ENCODE measurements at places on chromosomes 7 and 10.

DNA sequence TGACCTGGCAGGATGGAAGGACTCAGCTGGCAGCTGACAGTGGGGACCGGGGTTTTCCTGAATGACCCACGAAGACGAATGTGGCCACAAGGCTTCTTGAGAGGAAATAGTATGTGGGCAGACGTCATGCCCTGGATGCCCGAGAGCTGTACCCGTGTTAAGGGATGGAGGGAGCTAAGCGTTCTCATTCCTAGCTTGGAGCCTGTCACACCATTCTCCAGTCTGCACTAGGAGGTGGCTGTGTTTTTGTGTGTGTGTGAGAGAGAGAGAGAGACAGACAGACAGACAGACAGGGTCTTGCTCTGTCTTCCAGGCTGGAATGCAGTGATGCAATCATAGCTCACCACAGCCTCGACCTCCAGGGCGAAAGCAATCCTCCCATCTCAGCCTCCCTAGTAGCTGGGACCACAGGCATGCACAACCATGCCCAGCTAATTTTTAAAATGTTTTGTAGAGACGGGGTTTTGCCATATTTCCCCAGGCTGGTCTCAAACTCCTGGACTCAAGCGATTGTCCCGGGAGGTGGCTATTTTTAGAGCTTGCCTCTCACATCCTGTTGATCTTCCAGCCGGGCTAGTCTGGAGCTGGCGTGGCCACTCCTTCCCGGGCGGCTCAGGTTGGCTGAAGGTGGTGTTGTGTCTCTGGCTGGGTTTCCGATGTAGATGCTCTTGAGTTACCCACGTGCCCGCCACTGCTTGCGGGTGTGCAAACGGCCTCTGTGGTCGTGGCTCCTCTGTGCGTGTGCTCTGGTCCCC is 2.1 kb downstream of the AMZ1 start:
- DNase-seq = no peak

- no peak for DNase-seq
Observed at GRCh38 chr7:68133045-68133444, 1136.4 kb downstream of the TYW1 start.

GRCh38 chr10:92153-92552 is 43.1 kb upstream of the TUBB8 start:
- DNase-seq = no peak

- DNase-seq = no peak
Observed at GRCh38 chr7:139734395-139734794, 43.4 kb downstream of the HIPK2 start.

DNA sequence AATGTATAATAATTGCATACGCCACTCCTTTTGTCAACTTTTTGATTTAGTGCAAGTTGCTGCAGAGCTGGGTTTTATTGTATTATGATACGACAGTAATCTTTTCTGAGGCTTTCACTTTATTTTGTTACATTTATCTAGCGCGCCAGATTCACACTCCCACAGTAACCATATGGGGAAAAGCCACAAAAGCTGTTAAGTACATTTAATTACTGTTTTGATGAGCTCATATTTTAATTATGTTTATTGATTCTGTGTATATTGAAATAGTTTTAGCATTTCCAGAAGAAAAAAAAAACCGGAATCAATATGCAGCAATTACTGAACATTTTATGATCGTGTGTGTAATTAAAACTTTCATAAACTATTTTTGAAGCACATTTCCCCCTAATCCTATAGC is 118.5 kb downstream of the RAB11FIP2 start:
- DNase-seq = no peak

- DNase-seq = no peak
Observed at GRCh38 chr10:131934769-131935168, 34.0 kb downstream of the PPP2R2D start.

DNA sequence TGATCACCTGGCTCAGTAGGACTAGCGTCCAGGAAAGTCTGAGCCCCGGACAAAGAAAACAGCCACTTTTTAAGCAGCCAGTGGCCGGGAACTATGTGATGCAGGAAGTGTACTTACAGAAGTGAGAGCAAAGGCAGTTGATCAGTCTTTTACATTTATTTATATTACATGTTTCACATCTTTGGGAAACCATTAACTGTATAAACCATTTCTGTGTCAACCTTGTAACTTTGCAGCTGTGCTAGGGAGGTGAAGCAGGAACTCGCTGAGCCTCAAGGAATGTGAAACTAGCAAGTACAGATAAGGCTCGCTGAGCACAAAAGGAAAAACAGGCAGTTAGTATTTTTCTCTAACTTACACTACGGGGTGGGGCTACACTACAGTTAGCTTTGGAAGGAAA is 39.9 kb upstream of the HECW1 start:
- no peak for DNase-seq

GRCh38 chr10:33780961-33781360 is 446.5 kb upstream of the NRP1 start:
- no peak for DNase-seq

GRCh38 chr7:30813466-30813865 is 42.2 kb downstream of the MINDY4 start:
- DNase-seq = no peak

DNA sequence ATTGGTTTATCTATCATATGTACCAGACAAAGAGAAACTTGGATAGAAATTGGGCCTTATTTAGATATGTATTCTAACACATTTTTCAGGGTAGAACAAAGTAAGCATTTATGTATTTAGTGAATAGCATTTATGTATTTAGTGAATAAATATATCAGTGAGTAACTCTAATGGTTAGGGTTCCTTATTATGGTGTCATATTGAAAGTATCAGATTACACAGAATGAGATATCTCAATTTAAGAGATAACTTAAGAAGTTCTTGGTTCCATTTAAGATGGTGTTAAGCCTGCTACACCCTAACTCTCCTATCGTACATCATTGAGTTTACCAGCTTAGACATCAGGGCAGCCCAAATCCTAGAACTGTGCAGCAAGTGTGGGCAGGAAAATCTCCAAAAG is 35.9 kb upstream of the DMTF1 start:
- DNase-seq = no peak

- no peak for DNase-seq
Observed at GRCh38 chr7:17863095-17863808, 77.0 kb downstream of the SNX13 start.

DNA sequence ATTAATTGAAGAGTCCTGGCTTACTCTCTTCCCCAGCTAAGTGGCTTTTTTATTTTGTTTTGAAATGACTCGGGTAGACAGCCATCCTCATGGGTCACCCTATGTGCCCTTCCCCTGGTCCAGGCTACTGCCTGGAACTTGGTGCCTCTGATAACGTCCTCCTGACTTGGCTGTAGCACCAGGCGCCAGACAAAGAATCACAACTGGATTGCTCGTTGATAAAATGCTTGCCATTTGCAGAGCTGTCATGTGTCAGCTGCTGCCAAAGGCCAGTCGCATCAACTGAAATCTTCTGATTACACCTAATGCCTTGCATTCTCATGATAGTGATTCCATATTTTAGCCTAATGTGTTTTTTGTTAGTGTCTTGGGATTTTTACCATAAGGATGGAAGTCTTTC is 27.4 kb upstream of the ABLIM1 start:
- no peak for DNase-seq

GRCh38 chr10:86218160-86218559 is 148.4 kb downstream of the GRID1 start:
- no peak for DNase-seq

DNA sequence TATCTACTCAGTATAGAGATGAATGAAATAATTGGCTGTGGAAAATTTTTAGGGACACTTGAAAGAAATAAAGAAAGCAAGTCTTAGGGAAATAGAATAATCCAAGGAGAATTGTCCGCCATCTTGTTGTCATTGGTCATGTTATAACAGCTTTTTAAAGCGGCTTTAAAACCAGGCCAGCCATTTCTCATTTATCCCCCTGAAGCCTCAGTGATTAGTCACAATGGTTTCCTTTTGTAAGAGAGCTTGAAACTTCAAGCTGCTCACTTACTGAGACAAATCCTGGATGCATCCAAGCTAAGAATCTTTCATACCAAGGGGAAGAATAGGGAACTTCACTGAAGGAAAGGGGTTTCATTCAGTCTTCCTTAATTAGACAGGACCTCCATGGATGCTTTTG is 67.9 kb downstream of the SGCE start:
- no peak for DNase-seq

Measured in AML-193 (cell line).